ENCODE measurements at places on chromosomes 12 and 14. TPM values are rescaled to one million over a fixed set of nuclear protein-coding genes. Genes with fewer than 3 reads are reported as not detected.

DNA sequence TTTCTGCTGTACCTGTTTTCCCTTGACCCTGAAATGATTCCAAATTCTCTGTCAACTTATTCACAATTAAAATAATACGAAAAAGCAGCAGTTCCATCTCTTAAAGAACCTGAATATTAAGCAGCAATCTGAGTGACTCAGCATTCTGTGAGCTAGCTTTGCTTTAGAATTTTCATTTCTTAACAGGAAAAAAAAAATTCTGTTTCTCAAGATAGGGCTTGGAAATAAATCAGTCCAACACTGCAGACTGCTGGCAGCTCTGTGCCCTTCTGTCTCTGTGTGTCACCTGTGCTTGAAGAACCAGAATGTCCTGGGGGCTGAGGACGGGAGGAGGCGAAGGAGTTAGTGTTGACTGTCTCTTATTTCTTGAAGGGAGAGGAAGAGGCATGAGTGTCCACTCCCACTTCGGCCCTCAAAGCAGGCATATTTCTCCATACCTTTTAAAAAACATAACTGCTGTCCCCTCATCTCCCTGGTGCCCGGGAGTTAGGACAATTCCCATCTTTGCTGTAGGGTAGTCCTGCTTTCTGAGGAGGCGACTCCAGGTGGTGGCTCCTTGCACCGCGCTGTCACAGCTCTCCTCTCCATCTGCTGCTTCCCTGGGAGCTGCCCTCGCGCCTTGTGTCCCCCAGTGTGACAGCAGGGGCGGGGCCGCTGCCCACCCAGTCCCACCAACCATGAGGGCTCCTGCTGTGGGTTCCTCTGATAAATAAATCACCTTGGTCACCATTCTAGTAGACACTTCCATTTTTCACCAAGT lies 203.1 kb downstream of the CALM1 start:
- H3K27ac ChIP-seq = no peak overlapping the region
- no peaks in the 10 kb centered on the region for H3K36me3 ChIP-seq
- DNase-seq = no peak
- no peaks in the 10 kb centered on the region for H3K27me3 ChIP-seq
- H3K4me3 ChIP-seq = no peak overlapping the region
- H3K4me1 ChIP-seq = no peaks in the 10 kb centered on the region

GRCh38 chr14:94569381-94570001 lies 8.2 kb downstream of the SERPINA4 start:
- H3K36me3 ChIP-seq = no peaks in the 10 kb centered on the region
- peaks cover 22% of the 10 kb centered on the region for H3K4me1 ChIP-seq
- H3K27me3 ChIP-seq = no peaks in the 10 kb centered on the region

MYL2 gene
- not detected for total RNA-seq

DNA sequence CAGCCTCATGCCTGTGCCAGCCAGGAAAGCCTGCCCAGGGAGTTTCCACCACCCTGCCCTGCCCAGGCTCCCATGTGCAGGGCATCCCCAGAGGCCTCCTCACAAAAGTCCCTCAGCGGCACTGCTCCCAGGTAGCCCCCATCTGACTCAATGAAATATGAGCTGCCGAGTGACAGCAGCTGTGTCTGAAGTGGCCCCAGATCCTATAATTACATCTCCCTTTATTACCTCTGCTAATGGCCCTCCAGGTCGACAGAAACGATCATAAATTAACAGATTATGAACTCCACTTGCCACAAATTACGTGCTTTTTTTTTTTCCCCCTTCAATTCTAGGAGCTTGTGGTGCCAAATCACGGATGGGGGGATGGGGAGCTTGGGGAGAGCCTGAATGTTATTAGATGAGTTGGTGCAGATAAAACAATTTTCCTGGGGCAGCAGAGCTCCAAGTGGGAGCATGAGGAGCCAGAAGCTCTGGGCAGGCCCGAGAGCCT lies 110.4 kb downstream of the ESRRB start:
- H3K27me3 ChIP-seq = peaks cover 3% of the 10 kb centered on the region
- H3K27ac ChIP-seq = no peak overlapping the region
- no peaks in the 10 kb centered on the region for H3K36me3 ChIP-seq
- DNase-seq = no peak

DNA sequence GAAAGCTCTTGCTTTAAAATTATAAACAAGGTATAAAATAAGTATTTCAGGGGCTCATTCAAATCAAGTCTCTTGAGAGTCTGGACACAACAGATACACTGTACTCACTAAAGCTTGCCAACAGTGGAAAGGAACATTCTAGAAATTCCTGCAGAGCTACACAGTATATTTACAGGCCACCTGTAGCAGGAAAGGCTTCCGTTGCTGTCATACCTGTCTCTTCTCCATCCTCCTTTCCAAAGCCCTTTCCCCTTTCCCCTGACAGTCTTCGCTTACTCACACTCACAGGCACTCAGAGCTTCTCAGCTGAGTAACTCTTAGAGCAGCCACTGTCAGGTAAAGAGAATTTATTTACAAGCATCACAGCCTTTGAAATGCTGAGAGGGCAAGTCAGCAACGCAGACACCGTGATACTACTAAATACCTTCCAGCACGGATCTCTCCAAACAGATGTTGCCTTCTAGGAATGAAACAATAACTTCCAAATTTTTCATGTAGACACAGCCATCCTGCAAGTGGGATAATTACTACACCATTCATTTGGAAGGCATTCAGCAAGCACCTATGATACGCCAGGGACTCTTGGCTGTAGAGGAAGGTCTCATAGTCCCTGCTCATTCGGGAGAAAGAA lies 167.9 kb downstream of the FOXN3 start:
- H3K36me3 ChIP-seq = no peaks in the 10 kb centered on the region
- no peak overlapping the region for H3K4me3 ChIP-seq
- no peaks in the 10 kb centered on the region for H3K27me3 ChIP-seq
- no peak for DNase-seq

DNA sequence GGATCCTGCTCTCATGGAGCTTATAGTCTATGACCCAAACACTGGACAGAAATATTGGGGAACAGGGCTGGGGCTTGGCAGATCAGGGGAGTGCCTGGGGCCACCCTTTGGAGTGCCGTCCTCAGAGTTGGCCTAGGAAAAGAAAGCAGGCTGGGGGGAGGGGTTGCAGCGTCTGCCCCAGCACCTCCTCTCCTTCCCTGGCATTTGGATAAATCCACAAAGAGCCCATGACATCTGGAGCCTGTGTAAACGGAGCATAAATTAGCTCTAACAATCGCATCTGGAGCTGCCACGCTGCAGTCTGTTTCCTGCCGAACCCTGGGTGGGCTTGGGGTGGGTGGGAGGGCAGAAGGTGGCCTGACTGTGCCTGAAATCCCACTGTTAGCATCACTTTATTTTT lies 63.8 kb downstream of the MVK start:
- no peaks in the 10 kb centered on the region for H3K27me3 ChIP-seq
- no peak overlapping the region for H3K27ac ChIP-seq
- no peaks in the 10 kb centered on the region for H3K4me1 ChIP-seq
- no peak overlapping the region for H3K4me3 ChIP-seq
- no peak for DNase-seq
- H3K36me3 ChIP-seq = no peaks in the 10 kb centered on the region

MSI1 gene
- under 0.01 TPM for total RNA-seq

GRCh38 chr14:23392613-23393012 lies 15.5 kb downstream of the MYH6 start:
- no peaks in the 10 kb centered on the region for H3K36me3 ChIP-seq
- no peaks in the 10 kb centered on the region for H3K4me1 ChIP-seq
- H3K27ac ChIP-seq = no peak overlapping the region
- DNase-seq = no peak
- peaks cover 2% of the 10 kb centered on the region for H3K27me3 ChIP-seq
- H3K4me3 ChIP-seq = no peak overlapping the region

PIWIL1 gene
- not detected for total RNA-seq

SERPINA10 gene
- total RNA-seq = not detected

- peak; percentile 18 for DNase-seq
- H3K4me3 ChIP-seq = no peak overlapping the region
- H3K27me3 ChIP-seq = peaks cover 34% of the 10 kb centered on the region
- H3K27ac ChIP-seq = no peak overlapping the region
- H3K36me3 ChIP-seq = no peaks in the 10 kb centered on the region
Measured at GRCh38 chr12:111084158-111084557, 163.8 kb upstream of the MYL2 start.

RDH16 gene
- under 0.01 TPM for total RNA-seq

Measured in osteoblast (primary cell).